ENCODE measurements at places on chromosomes 6 and 20.

DNA sequence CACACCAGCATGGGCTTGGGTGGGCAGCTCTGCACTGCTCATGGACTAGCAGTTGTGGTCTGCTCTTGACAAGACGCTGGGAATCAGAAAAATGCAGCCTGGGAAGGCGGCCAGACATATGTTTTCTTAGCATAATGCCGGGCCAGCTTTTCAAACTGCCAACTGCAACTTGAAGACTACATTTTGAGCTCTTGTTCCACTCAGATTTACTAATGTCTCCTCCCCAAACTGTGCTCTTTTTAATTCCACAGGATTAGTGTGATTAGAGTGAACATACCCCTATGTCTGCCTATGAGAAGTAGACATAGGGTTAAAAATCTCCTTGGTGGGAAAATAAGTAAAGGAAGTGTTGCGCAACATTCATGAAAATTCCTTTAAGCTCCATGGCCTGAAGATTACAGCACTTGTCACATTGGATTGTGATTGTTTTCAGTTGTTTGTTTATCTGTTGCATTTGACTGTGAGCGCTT lies 5.3 kb upstream of the FNDC1 start:
- no peak for DNase-seq

DNA sequence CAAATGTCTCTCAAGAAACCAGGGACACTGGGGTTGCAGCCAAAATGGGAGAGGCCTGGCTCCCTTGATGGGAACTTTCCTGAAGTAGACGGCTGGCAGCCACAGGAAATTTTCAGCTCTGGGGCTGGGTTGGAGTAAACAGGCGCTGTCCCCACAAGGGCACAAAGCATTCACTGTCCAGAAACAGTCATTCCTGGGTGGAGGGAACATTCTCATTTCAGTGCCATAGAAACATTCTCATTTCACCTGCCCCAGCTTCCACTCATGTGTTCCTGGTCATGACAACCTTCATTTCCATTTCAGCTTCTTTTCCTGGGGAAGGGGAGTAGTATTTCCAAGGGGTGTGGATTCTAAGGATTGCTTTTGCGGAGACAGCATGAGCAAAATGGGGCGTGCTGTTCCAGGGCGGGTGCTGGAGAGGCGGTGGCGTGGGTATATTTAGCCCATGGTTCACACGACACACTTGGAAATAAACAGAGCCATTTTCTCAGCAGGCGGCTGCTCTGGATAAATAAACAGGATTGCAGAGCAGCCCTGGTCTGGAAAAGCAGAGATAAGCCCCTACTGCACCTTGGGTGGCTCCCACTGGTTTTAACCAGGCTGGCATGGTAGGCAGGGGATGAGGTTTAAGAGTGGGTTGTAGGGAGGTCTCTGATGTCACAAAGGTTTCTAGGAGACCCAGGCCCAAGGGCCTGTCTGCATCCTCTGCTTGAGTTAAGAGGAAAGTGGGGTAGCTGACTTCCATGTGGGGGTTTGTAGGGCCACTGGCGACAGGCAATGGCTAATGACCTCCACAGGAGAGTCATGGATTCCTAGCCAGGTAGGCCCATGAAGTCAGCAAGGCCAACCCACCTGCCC lies 32.9 kb downstream of the COX4I2 start:
- no peak for DNase-seq

GRCh38 chr20:39880890-39881289 lies 808.1 kb downstream of the MAFB start:
- DNase-seq: no peak

GRCh38 chr6:110324548-110324947 lies 33.6 kb downstream of the METTL24 start:
- DNase-seq: no peak
